ENCODE measurements at places on chromosomes 13 and 19.

DNA sequence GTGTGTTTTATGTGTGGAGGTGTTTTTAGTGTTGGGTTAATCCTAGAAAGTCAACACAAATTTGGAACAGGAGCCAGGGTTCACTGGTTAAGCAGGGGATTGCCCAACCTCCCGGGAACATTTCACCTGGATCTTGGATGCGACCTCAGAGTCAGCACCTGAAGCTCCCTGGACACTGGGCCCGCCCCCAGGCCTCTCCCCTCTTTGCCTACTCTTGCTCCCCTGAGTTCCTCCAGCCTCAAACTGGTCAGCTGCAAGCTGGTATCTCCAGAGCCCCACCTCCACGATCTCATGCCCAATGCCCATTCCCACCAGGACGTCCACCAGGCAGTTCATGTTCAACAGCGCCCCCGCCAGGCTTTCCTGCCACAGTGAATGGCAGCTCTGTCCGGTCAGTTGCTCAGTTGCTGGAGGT is 9.7 kb downstream of the HSD17B14 start:
- no peak for DNase-seq

- DNase-seq: no peak
Measured at GRCh38 chr19:50722201-50723013, 757 bp upstream of the CLEC11A start.

DNA sequence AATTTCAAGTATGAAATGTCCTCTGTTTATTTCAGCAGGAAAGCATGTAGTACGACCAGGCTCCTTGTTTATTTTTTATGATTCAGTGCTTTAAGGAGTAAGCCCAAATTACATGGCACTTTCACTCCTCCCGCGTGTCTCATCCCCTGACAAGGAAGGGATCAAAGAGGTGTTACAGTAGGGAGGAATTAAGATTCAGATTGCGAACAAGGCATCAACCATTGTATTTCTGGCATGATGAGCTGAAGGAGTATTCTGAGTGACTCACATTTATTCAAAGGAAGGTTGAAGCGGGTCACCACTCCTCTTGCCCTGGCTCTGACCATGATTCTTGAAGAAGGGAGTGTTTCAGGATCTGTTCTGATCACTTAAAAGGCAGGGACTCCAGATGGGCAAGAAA is 46.1 kb upstream of the CNMD start:
- DNase-seq: no peak

GRCh38 chr13:45341799-45342500 is 967 bp upstream of the TPT1 start:
- DNase-seq: no peak

- DNase-seq: no peak
Measured at GRCh38 chr13:23129331-23129730, 51.4 kb upstream of the SGCG start.

DNA sequence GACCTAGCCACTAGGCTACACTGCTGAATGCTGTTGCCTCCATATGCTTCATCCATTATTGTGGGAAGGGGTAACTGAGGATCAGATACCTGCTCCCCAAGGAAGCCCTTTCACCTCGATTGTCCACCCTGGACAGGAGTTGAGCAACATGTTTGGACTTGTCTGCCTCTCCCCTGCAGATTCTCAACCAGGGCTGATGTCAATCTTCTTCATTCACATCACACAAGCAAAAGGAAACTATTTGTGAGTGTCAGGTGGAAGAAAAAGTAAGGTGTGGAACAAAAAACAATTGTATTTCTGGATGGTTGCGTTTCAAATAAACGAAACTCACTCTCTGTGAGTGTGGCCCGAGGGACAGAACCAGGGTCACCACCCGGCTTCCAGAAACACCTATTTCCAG is 29.5 kb upstream of the MUC16 start:
- DNase-seq: no peak

GRCh38 chr19:42324655-42325307 is 654 bp upstream of the MEGF8 start:
- DNase-seq: no peak

DNA sequence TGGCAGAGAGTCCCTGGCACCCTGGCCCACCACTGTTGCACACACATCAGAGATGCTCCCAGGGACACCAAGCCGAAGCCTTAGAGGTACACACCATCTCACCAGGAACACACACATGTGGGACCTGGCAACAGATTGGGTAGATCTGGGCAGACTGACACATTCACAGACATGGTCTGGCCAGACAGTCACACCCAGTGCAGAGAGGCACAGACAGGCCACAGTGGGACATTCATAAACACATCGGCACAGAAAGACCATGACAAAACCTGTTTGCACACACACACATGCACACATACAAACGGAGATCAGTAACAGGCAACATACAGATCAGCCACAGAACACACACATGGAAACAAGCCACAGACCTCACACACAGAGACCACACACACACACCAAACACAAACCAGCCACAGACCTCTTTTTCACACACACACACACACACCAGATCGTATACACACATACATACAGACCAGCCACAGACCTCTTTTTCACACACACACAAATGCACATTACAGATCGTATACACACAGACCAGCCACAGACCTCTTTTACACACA is 6.3 kb upstream of the JUNB start:
- no peak for DNase-seq

DNA sequence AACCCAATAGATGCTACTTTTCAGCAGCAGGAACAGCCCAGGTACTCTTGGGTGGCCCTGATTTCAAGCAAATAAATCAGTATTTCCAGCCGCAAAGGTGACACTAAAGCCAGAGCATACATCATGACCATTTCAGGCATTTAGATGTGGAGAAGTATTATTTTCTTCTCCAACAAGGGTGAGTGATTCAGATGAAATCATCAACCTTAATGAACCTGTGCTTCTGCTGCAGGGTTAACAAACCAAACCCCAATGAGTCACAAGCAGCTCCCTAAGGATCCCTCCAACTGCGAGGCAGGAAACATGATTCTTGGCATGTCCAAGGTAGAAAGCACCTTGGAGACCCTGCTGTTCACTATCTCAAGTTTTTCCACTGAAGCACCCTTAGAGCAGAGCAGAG is 32.7 kb downstream of the MBNL2 start:
- no peak for DNase-seq
